ENCODE measurements at places on chromosomes 3 and 15. TPM values are rescaled to one million over a fixed set of nuclear protein-coding genes. Genes with fewer than 3 reads are reported as not detected.

DNA sequence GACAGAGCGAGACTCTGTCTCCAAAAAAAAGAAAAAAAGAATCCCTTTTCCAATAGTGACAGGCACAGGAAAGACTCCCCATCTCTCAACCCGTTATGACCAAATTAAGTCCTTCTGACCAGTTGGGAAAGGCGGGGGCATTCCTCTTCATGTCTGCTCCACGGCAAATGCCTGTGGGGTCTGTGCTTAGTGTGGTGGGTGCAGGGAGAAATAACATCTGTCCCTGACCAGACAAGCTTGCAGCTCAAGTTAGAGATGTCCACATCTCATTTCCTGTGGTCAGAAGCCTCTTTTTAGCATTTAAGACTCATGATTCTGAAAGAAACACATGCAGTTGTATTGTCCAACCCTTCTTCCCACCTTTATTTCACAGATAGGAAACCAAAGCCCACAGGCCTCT is 16.2 kb downstream of the PLA1A start:
- no peak for DNase-seq

Gene LTK
- 2.3 TPM for total RNA-seq

- DNase-seq, result no peak
Observed at GRCh38 chr15:101461097-101461496, 28.4 kb downstream of the PCSK6 start.

- no peak for DNase-seq
Observed at GRCh38 chr3:4850211-4850927, 128.9 kb upstream of the BHLHE40 start.

GRCh38 chr3:69648126-69648525 is 91.1 kb upstream of the MITF start:
- no peak for DNase-seq

DNA sequence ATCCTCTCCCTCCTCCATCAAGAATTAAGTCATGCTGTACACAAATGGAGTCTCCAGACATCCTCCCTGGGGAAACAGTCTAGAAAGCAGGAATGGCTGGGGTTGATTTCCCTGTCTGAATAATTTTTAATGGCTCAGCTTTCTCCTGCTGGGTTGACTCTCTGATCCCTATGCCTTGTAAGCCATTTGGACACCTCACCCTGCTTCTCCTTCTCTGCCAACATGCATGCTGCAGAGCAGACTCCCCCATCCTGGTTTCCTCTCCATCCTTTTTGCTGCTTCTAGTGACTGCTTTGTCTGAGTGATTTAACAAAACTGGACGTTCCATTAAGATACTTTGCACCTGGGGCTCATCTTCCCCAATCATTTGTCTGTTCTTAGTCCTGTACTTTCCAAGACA is 22.2 kb downstream of the SV2B start:
- no peak for DNase-seq

Gene MESP1
- total RNA-seq, result 3.1 TPM

Gene GPR15
- not detected for total RNA-seq

Gene CXCR6
- total RNA-seq, result not detected

Gene TPRG1
- 33.3 TPM for total RNA-seq

GRCh38 chr15:74257105-74257504 is 21.0 kb downstream of the CCDC33 start:
- DNase-seq, result no peak

DNA sequence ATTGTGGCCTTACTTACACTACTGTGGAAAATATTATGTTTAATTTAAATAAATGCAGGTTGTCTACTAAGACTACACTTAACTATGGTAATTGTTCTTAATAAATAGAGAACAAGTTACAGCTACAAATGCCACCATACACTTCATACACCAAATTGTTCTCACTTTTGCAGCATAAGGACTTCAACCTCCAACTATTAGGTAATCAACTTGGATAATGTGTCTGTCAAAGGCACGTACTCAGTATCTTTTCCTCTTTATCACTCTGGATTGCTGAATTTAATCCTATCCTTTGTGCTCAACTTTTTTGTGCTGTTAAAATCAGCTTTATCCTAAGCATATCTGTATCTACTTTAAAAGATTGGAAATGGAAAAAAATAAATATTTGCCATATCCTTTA is 41.6 kb upstream of the TMEM87A start:
- DNase-seq, result no peak

- DNase-seq, result no peak
Observed at GRCh38 chr3:160018959-160019358, 30.3 kb downstream of the IL12A start.
